Skin of body (tissue), 3 donors: ENCODE measurements at places on chromosomes 6 and 20. TPM values are rescaled to one million over a fixed set of nuclear protein-coding genes. Genes with fewer than 3 reads are reported as not detected.

LCA5 gene
- total RNA-seq: 10.1 TPM

PPP1R16B gene
- 1.9 TPM for total RNA-seq

TRAPPC3L gene
- total RNA-seq: 0.49 TPM

GRCh38 chr6:14074476-14075094 is 43.0 kb upstream of the CD83 start:
- DNase-seq: no peak

GRCh38 chr20:35742741-35743523 is 872 bp upstream of the RBM39 start:
- peak; percentile 25 for DNase-seq

GRCh38 chr20:50844430-50845100 is 49.7 kb downstream of the BCAS4 start:
- peak; percentile 20 for DNase-seq

HSPA12B gene
- total RNA-seq: 14.0 TPM

FAXC gene
- total RNA-seq: 2.0 TPM

DNA sequence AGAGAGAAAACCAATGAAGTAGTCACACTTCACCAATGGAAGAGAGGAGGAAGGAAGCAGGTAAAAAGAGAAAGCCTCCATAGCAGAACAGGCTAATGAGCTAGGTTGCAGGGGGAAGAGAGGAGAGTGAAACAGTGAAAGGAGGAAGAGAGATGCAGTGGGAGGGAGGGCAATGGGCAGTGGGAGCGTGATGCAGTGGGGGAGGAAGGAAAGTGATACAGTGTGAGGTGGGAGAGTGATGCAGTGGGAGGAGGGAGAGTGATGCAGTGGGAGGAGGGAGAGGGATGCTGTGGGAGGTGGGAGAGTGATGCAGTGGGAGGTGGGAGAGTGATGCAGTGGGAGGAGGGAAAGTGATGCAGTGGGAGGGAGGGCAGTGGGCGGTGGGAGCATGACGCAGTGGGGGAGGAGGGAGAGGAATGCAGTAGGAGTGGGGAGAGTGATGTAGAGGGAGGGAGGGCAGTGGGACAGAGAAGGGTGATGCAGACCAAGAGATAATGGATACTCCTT is 29.7 kb downstream of the COL12A1 start:
- DNase-seq: no peak

NKAIN2 gene
- total RNA-seq: 0.59 TPM

GRCh38 chr6:57040011-57040410 is 6.5 kb upstream of the KIAA1586 start:
- no peak for DNase-seq

GRCh38 chr6:53124131-53124800 is 24.4 kb downstream of the GCM1 start:
- no peak for DNase-seq

DNA sequence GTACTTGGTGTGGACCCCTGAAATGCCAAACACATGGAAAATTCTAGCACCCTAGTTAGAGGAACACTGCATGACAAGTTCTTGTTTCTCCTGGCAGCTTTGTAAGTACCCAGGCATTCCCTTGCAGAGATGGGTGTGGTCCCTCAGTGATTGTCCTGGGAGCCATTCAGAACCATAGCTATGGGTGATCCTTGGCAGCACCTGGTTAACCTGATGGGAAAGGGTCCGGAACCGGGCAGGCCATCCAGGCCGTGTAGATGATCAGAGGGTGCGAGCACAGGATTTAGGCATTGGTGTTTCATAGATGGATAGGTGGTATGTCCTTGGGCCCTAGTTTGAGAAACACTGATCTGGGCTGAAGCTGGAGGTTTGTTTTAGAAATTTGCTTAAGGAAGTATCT is 95.8 kb downstream of the RPP40 start:
- no peak for DNase-seq

DNA sequence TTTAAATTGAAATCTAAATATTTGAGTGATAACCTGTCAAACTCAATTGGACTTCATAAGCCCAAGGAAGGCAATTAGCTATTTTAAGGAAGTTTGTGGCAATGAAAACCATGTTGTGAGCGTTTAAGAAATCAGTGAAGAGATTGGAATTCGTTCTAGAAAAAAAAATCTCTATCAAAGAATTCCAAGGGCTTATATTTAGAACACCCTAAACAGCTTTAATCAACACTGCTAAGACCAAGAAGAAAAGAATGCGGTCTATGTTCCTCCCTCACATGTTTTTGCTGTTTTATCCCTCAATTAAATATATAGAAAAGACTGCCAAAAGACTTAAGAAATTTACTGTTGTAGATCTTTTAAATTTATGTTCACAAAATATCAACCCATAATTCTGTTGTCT is 16.6 kb upstream of the ABRACL start:
- no peak for DNase-seq

DNA sequence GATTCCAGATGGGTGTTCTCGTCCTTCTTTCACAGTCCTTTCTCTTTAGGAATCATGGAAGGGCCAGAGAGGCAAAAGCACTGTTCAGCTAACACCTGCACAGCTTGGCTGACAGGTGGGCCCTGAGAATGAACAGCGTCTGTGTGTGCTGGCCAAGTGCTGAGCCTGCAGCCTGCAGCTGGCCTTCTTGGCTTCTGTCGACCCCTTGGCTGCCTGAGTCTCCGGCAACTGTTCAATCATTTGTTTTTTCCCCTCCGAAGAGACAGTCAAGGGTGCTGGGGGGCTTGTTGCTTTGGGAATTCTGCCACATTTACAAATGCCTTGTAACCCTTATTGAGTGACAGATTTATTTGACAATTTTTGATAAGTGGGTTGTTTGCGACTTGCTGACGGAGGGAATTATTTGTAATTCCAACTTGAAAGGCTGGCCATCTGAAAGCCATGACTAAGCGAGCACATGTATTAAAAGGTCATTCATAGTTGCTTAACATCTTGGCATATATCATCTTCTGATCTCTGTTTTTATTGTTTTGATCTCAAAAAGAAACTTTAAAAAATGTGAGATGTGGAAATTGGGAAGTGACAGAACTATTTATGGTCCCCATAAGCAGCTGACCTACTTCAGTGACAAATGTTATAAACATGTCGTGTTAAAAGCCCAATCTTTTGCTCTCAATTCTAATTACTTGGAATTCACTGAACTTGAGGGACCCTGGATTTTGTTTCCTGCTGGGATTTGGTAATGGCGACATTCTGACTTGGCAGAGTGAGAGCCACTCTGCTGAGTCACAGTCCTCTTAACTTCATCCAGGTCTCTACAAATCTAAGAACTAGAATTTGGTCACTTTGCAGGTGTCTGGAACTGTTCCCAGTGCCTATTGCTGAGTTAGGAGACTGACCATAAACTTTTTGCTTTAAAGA is 41.9 kb upstream of the FERMT1 start:
- no peak for DNase-seq
